ENCODE measurements at places on chromosomes 12 and 14.

DNA sequence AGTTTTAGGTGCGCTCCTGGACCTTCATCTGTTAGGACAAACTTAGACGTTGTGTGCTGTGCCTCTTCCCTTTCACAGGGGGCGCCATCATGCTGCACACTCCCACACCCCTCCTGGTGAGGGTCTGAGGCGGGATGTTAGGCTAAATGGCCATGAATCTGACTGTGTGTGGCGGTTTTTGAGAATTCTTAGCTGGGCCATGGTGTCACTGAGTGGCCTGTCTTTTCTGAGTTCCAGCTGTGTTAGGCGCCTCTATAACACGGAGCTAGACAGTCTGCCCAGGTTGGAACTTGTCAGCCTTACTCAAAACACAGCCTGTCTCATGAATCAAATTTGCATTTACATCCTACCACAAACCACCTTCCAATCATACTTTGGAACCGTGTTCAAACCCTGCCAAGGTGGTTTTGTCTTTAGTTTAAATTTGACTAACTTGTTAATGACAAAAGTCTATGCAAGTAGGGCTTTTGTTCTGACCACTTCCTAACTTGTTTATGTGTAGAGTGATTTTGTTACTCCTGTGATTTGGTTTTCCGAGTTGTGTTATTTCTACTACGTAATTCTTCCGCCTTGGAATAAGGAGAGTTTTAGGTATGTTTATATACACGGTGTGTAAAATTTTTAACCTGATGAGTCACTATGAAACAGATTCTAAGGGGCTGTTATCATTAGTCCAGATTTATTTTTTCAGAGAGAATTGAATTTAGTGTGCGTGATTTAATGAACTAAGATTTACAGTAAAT is 19.6 kb downstream of the ACVR1B start:
- no peak for DNase-seq

- no peak for DNase-seq
Observed at GRCh38 chr12:6367065-6367968, 8.0 kb downstream of the SCNN1A start.

- no peak for DNase-seq
Observed at GRCh38 chr12:113191227-113191626, 5.7 kb downstream of the RITA1 start.

GRCh38 chr14:52950410-52950897 is 396 bp downstream of the FERMT2 start:
- peak; percentile 23 for DNase-seq

- peak; percentile 2 for DNase-seq
Observed at GRCh38 chr12:28237423-28237822, 47.2 kb downstream of the CCDC91 start.

- no peak for DNase-seq
Observed at GRCh38 chr14:54435500-54435981, 5.6 kb downstream of the CNIH1 start.

- DNase-seq: no peak
Observed at GRCh38 chr12:109596418-109597244, 23.0 kb downstream of the MVK start.

DNA sequence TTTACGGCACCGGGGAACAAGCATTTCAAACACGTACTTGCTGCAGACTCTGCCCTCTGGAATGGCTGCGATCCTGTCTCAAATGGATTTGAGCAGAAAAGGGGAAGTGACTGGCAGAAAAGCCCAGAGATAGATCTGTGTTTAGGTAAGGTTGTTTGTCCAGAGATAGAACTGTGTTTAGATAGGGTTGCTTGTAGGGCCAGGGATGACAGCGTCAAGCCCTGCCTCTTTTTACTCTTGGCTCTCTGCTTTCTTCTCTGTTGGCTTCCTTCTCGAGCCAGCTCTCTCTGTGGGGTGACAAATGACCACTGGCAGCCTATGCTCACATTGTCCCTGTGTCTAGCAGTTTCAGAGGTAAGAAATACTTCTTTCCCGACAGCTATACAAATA is 11.4 kb downstream of the DGLUCY start:
- no peak for DNase-seq

GRCh38 chr12:57450057-57450456 is 5.0 kb upstream of the INHBE start:
- DNase-seq: no peak

DNA sequence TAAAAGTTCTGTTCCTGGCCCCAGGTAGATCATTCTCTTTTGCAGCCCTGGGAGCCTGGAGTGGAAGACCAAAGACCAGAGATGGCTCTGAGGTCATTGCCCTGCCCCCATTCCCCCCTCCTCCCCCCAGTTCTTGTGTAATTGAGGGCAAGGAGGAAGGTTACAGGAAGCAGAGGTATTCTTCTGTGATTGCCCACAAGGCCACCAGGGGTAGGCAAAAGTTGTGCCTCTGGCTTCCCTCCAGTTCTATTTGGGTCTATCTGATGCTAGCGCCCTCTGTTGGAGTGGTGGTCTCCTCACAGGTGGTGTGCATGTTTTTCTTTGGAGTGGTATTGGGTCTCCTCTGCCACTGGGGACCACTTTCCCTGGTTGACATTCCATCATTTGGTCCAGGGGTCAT is 41.2 kb upstream of the CRY1 start:
- DNase-seq: no peak

GRCh38 chr12:71755146-71755892 is 656 bp downstream of the RAB21 start:
- no peak for DNase-seq

DNA sequence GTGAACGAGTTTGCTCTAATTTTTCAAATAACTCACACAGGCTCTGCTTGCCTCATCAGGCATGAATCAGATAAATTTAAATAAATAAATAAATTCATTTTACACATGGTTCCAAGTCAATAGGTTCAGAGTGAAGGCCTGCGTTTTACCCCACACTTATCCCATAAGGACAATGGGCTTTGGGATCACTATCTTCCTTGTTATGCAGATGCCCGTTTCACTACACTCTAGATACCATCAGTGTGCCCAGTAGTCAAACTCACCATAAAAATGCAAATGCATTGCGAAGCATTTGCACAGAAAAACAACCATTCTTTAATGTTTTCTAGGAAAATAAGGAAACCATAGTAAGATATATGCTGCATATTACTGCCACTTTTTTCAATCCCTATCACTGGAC is 155.9 kb upstream of the CCDC196 start:
- DNase-seq: no peak

- no peak for DNase-seq
Observed at GRCh38 chr12:108564724-108565123, 2.3 kb downstream of the ISCU start.

DNA sequence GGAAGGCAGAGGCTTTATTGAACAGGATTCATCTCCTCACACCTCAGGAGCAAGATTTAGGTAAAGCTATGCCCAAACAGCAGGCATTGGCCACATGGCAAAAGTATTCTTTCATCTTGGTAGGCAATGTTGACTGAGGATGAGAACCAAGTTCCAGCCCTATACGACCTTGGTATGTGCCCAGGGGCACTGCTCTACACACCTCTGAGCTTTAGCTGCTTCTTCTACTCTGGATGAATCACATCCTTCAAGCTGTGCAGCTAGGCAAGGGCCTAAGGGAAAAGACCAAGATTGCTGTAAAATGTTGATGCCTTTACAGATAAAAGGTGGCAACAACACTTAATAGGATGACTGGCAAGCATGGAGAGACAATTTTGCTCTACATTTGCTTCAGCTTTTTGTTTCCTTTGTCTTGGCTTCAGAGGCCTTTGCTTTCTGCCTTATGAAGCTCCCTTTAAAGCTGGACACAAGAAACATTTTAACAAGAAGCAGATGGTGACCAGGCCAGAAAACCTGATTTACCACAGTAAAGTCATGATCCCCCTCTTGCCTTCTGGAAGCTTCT is 183.3 kb upstream of the KITLG start:
- DNase-seq: no peak
